Nephron progenitor cell (in vitro differentiated cells): ENCODE measurements at places on chromosomes 3 and 15.

DNA sequence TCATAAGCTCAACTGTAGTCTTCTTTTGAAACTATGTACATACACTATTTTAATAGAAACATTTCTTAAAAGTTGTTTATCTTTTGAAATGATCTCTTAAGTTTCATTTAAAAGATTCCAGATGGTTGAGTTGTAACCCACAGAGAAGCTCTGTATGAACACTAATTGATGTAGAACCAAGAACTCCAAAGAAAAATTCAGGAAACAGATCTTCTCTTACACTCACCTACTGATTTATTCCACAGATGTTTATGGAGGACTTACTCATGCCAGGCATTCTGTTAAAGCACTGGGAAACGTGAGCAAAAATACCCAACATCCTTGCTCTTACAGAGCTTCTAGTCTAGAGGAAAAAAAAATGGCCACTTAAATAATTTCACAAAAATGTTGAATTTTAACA, 551.1 kb downstream of the NAALADL2 start:
- H3K27ac ChIP-seq, result no peak overlapping the region
- H3K36me3 ChIP-seq, result no peaks in the 10 kb centered on the region
- DNase-seq, result no peak
- H3K27me3 ChIP-seq, result no peaks in the 10 kb centered on the region

DNA sequence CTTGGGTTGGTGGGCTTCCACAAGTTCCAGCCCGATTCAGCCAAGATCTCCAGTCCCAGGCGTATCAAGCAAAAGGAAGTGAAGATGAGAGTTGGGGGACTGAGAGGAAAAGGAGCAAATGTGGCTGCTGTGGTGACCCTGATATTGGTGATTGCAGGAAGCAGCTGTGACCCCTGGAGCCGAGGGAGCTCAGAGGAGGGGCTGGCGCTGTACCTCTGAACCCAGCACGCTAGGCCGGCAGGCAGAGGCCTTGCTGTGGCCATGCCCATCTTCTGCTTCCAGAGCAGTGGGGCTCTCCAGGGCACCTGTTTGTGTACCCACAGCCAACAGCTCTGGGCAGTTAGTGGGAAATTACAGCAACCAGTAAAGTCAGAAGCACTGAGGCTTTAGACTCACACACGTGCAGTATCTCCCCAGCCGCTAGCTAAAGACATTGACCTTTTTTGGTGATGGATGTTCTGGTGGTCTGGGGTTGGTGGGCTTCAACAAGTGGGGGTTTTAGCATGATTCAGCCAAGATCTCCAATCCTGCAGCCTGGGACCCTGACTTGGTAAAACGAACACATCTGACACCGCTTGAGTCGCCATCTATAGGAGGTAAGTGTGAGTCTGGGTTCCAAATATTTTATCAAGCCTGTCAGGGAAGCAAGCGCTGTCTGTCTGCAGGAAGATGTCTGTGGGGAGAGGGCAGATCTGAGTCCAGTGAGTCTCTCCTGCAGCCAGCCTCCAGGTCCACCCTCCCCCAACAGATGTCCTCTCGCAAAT, 33.1 kb downstream of the TM2D3 start:
- no peak for DNase-seq
- peaks cover 10% of the 10 kb centered on the region for H3K27me3 ChIP-seq
- H3K4me1 ChIP-seq, result peaks cover 73% of the 10 kb centered on the region
- peak overlapping the region; percentile 56 for H3K4me3 ChIP-seq
- H3K36me3 ChIP-seq, result peaks cover 20% of the 10 kb centered on the region

- peaks cover 67% of the 10 kb centered on the region for H3K27me3 ChIP-seq
- H3K4me1 ChIP-seq, result peaks cover 6% of the 10 kb centered on the region
- no peak overlapping the region for H3K4me3 ChIP-seq
- no peak overlapping the region for H3K27ac ChIP-seq
- no peaks in the 10 kb centered on the region for H3K36me3 ChIP-seq
Observed at GRCh38 chr3:10988001-10988665, 4.4 kb upstream of the SLC6A1 start.

DNA sequence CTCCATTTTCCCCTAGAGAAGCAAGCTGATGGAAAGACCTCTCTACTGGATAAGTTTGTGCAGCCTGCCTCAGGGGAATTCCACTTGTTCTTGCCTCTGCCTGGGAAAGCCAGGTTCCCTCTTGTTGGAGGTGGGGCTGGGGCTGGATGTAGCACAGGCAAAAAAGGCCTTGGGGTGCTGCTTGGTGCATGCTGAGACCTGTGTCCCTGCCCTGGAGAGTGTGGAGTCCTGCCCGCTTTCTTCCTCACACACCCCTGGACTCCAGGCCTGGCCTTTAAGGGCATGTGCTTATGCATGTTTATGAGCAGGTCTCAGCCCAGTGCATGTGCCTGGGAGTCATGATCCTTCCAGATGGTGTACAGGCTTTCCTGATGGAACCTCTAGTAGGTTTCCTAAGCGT, 23.5 kb upstream of the JMJD7 start:
- DNase-seq, result no peak
- peaks cover 19% of the 10 kb centered on the region for H3K36me3 ChIP-seq
- no peak overlapping the region for H3K4me3 ChIP-seq
- H3K27me3 ChIP-seq, result peaks cover 4% of the 10 kb centered on the region
- peak overlapping the region; percentile 62 for H3K27ac ChIP-seq
- peaks cover 16% of the 10 kb centered on the region for H3K4me1 ChIP-seq

GRCh38 chr3:48248095-48248850, 7.4 kb downstream of the ZNF589 start:
- H3K27ac ChIP-seq, result peak overlapping the region; percentile 33
- no peak for DNase-seq
- no peaks in the 10 kb centered on the region for H3K27me3 ChIP-seq
- no peaks in the 10 kb centered on the region for H3K4me1 ChIP-seq
- peaks cover 71% of the 10 kb centered on the region for H3K36me3 ChIP-seq

DNA sequence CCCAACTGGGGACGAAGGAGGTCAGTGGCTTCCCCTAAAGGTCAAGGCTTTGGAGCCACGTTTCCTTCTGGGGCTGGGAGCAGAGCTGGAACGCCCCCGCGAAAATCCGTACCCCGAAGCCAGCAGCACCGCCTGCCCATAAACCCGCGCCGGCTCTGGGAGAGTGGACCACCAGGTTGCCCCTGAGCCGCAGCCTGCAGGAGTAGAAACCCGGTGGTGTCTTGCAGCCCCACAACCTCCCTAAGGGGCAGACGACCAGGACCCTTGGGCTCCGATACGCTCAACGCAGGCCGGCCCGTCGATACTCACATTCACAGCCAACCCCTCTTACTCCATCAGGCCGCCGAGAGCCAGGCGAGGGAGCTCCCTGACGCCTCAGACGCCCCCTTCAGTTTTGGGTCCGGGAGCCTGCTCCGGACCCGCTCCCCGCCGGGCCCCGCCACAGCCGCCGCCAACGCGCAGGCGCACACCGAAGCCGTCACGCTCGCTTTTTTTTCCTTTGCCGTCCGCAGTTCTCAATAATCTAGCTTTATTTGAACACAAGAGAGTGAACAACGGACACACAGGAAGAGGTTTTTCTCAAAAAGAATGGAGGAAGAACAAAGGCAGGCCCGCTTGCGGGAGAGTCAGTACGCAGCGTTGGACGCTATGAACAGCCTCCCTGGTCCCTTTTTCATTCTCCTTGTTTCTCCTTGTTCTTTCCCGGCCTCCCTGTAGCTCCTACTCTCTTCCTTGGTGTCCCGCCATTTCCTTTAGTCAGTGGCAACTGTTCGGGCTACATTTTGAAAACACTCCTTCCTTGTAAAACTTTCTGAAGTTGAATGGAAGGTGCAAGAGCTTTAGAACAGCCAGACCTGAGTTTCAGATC, at the start of gene ZNF106:
TSS of gene ZNF106 (minus strand) at position 471 of the 868 bp plus-strand sequence. CDS start 18,852 bp downstream, outside the sequence.
- H3K4me1 ChIP-seq, result peaks cover 29% of the 10 kb centered on the region
- DNase-seq, result peak; percentile 91
- H3K27me3 ChIP-seq, result peaks cover 9% of the 10 kb centered on the region
- H3K27ac ChIP-seq, result peak within 1 kb of the TSS; percentile 99
- H3K36me3 ChIP-seq, result peaks cover 5% of the 10 kb centered on the region

- peaks cover 48% of the 10 kb centered on the region for H3K36me3 ChIP-seq
- H3K27me3 ChIP-seq, result no peaks in the 10 kb centered on the region
- H3K4me3 ChIP-seq, result no peak overlapping the region
- peaks cover 34% of the 10 kb centered on the region for H3K4me1 ChIP-seq
Observed at GRCh38 chr3:37271611-37272010, 97.2 kb upstream of the LRRFIP2 start.

- H3K36me3 ChIP-seq, result no peaks in the 10 kb centered on the region
- no peak overlapping the region for H3K27ac ChIP-seq
- H3K27me3 ChIP-seq, result no peaks in the 10 kb centered on the region
- DNase-seq, result peak; percentile 35
- no peak overlapping the region for H3K4me3 ChIP-seq
- peaks cover 6% of the 10 kb centered on the region for H3K4me1 ChIP-seq
Observed at GRCh38 chr15:45795440-45796069, 160.7 kb downstream of the SQOR start.

DNA sequence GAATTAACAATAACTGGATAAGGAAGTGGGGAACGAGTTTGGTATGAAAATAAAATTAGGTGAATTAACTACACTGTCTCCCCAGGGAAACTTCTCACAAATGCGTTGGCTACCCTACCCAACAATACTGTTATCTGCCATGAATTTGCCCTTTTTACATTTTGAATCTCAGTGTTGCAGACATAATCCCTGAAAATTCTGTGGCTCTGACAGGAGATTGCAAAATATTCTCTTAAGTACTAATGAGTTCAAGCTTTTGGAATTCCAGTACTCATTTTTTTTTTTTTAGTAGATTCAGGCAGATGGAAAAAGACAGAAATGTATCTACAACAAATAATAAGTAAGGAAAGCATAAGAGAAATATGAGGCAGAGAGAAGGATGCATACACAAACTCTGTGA, 332.6 kb downstream of the LSAMP start:
- no peak overlapping the region for H3K27ac ChIP-seq
- H3K4me3 ChIP-seq, result no peak overlapping the region
- no peaks in the 10 kb centered on the region for H3K36me3 ChIP-seq

GRCh38 chr15:85865070-85865684, 70.5 kb upstream of the KLHL25 start:
- no peaks in the 10 kb centered on the region for H3K36me3 ChIP-seq
- DNase-seq, result peak; percentile 72
- no peak overlapping the region for H3K27ac ChIP-seq
- H3K27me3 ChIP-seq, result peaks cover 9% of the 10 kb centered on the region
- peaks cover 15% of the 10 kb centered on the region for H3K4me1 ChIP-seq
- H3K4me3 ChIP-seq, result no peak overlapping the region

- peaks cover 5% of the 10 kb centered on the region for H3K27me3 ChIP-seq
- H3K4me1 ChIP-seq, result peaks cover 23% of the 10 kb centered on the region
- no peak overlapping the region for H3K4me3 ChIP-seq
- H3K27ac ChIP-seq, result no peak overlapping the region
- H3K36me3 ChIP-seq, result peaks cover 47% of the 10 kb centered on the region
- no peak for DNase-seq
Observed at GRCh38 chr3:138384976-138385375, 36.6 kb downstream of the MRAS start.

DNA sequence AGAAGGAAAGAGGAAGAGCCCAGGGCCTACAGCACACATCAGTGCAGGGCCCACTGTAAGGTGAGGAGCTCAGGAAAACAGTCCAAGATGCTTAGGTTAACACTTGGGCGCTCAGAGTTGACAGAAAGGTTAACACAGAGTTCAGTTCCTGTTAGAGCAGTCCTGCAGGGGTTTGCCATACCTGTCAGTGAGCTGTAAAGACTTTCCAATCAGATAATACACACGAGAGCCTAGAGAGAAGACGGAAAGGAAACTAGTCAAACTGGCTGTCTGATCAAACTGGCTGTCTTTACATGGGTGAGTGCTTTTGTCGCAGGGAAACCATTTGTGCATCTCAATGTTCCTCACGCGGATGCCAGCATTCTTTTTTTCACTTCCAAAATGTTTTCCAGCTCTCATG, 61.4 kb upstream of the ARHGEF26 start:
- H3K36me3 ChIP-seq, result no peaks in the 10 kb centered on the region
- peak; percentile 3 for DNase-seq
- H3K27me3 ChIP-seq, result no peaks in the 10 kb centered on the region
- H3K4me1 ChIP-seq, result peaks cover 19% of the 10 kb centered on the region
- peak overlapping the region; percentile 36 for H3K27ac ChIP-seq
- peak overlapping the region; percentile 19 for H3K4me3 ChIP-seq

DNA sequence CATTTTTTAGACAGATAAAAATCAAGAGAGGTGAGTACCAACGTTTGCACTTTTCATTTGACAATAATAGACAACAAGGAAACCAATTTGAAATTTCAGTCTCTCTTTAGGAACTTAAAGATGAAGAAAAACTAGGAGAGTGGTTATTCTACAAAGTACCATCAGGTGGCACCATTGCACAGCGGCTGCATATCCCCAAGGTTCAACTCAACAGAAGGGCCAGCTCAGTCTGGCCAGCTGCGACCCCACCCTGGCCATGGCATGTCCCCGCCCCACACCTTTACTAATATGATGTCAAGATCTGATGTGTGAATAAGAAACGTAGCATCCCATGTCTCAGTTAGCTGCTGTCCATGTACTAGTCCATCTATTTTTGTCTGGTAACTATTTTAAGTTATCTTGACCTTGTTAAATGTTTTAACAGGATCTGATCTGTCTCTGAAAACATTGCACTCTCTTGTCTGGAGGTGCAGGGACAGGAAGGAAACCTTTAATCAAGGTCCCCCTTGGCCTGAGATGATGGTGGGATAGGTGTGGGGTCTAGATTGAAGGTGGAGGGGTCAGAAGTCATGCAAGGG, 35.5 kb upstream of the CGNL1 start:
- no peaks in the 10 kb centered on the region for H3K36me3 ChIP-seq
- no peak overlapping the region for H3K27ac ChIP-seq
- peak; percentile 61 for DNase-seq
- peaks cover 52% of the 10 kb centered on the region for H3K4me1 ChIP-seq

DNA sequence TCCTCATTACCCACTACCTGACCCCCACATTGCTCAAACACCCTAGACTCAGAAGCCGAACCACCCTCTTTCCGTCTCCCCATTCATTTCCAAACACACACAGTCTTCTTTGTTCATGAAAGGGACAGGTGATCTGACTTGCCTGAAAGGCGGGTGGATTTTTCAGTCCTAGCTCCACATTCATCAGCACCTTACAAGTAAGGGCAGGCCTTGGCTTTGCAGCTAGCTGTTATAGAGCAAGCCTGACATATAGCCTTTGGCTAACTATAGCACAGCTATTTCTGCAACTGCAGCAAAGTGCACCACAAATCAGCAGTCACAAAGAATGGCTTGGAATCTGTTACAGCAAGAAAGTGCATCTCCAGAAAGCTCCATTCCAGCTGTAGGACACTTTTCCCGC, 139.8 kb downstream of the XXYLT1 start:
- H3K27ac ChIP-seq, result peak overlapping the region; percentile 9
- H3K4me3 ChIP-seq, result no peak overlapping the region
- DNase-seq, result no peak
